Fibroblast of lung (primary cell): ENCODE measurements at places on chromosomes 16 and 17. TPM values are rescaled to one million over a fixed set of nuclear protein-coding genes. Genes with fewer than 3 reads are reported as not detected.

Gene KCNJ12
- total RNA-seq: 0.66 and 1.5 TPM in 2 replicates

Gene PYY
- 0.33 TPM in 1 of 2 replicates, not detected in the other for total RNA-seq

Gene ZNF423
- total RNA-seq: 0.17 and 0.77 TPM in 2 replicates

Gene TMEM238L
- total RNA-seq: not detected in 2 replicates

Gene TPSD1
- not detected in 2 replicates for total RNA-seq

Gene NTN1
- total RNA-seq: 0.51 and 3.1 TPM in 2 replicates

Gene RFNG
- 38.5 and 48.9 TPM in 2 replicates for total RNA-seq

Gene ADAM11
- 0.51 and 0.66 TPM in 2 replicates for total RNA-seq

Gene RSKR
- 3.8 and 4.1 TPM in 2 replicates for total RNA-seq

Gene LAT
- 0.26 and 0.50 TPM in 2 replicates for total RNA-seq

Gene ZNF750
- total RNA-seq: not detected in 2 replicates

Gene SPN
- total RNA-seq: not detected in 2 replicates

Gene SLC47A1
- total RNA-seq: 0.26 and 0.66 TPM in 2 replicates

Gene SULT1A4
- 1.5 and 2.1 TPM in 2 replicates for total RNA-seq

Gene WIPI1
- 159 and 251 TPM in 2 replicates for total RNA-seq

Gene ZFP90
- total RNA-seq: 38.5 and 42.8 TPM in 2 replicates

Gene KCTD11
- total RNA-seq: 8.8 and 9.0 TPM in 2 replicates

Gene HSPB9
- total RNA-seq: not detected in 2 replicates

Gene SMTNL2
- total RNA-seq: 0.99 and 1.5 TPM in 2 replicates

Gene TMEM88
- total RNA-seq: 0.17 TPM in 1 of 2 replicates, not detected in the other

Gene INTS2
- 16.0 and 17.2 TPM in 2 replicates for total RNA-seq

Gene DRC3
- total RNA-seq: 0.26 and 0.33 TPM in 2 replicates

Gene KCNG4
- not detected in 2 replicates for total RNA-seq

Gene KRT33B
- not detected in 2 replicates for total RNA-seq

Gene KRTAP4-5
- not detected in 2 replicates for total RNA-seq

Gene FAM171A2
- total RNA-seq: 5.0 and 6.4 TPM in 2 replicates

Gene TM4SF5
- total RNA-seq: not detected in 2 replicates

Gene TNFRSF12A
- 159 and 196 TPM in 2 replicates for total RNA-seq

Gene NDRG4
- 1.8 and 5.1 TPM in 2 replicates for total RNA-seq

Gene TMIGD1
- total RNA-seq: not detected in 2 replicates

Gene DPH1
- 21.3 and 23.1 TPM in 2 replicates for total RNA-seq

Gene CPSF4L
- 0.26 TPM in 1 of 2 replicates, not detected in the other for total RNA-seq

Gene HYDIN
- total RNA-seq: 1.3 and 1.7 TPM in 2 replicates
